ENCODE measurements at places on chromosomes 2 and 18.

GRCh38 chr2:121356058-121356640 lies 71.1 kb upstream of the TFCP2L1 start:
- DNase-seq: peak; percentile 72

GRCh38 chr2:30301551-30301950 lies 70.2 kb downstream of the LBH start:
- DNase-seq: no peak

DNA sequence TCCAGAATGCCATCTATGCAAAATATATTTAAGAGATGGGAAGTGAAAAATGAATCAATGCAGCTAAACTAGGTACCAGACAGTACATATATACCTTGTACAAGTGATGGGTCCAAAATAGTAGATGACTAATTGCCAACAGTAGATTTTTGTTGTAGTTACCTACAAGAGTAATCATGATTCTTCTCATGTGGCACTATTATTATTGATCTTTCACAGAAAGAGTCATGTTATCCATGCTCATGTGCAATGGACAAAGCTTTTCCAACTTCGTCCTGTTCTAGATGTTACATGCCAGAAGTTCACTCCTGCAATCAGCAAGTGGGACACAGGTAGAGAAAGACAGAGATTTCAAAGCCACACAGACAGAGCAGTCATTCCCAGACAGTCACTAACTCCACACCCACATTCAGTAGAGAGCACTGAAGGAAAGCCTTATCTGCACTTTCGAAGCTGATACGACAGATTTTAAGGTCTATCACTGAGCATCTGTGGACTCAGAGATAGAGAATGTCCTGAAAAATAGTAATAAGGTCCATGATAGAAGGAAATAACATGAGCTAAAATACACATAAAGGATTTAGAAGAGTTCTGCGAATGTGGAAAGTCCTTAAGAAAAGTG lies 101.6 kb upstream of the ITPRID2 start:
- DNase-seq: no peak

- DNase-seq: no peak
Observed at GRCh38 chr18:55790296-55790695, 202.3 kb upstream of the TCF4 start.

GRCh38 chr2:38106405-38107094 lies 30.6 kb upstream of the CYP1B1 start:
- no peak for DNase-seq

GRCh38 chr2:110713513-110714362 lies 18.6 kb upstream of the ACOXL start:
- DNase-seq: no peak

DNA sequence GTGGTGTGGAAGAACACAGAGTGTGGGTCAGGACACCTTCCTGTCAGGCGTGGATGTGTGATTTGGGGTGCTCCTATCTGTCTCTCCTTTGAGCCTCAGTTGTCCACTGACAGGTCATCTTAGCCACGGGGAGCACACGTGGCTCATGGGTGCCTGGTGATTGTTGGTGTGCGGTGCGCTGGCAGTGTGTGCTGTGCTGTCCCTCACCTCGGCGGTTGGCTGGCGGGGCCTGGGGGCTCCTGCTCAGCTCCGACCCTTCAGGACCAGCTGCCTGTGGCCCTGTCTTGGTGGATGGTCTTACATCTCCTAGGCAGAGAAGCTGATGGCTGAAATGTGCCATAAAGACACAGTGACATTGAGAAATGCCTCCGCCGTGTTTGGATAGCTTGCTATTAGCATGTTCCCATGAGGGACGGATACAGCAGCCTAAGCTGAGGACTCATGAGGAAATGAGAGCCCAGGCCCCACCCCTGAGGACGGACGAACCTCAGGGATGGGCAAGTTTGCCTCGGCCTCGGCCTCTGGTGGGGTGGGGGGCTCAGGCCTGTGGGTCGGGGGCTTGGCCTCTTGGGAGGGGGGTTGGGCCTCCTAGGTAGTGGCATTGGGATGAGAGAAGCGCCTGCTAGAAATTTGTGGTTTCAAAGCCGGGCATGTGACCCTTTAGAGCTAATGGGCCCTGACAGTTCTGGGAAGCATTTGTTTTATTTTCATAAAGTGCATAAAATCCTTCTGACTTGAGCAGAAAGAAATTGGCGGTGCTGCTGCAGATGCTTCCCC lies 20.3 kb upstream of the ASB1 start:
- DNase-seq: no peak
